ENCODE measurements at places on chromosomes 4 and X. TPM values are rescaled to one million over a fixed set of nuclear protein-coding genes. Genes with fewer than 3 reads are reported as not detected.
A peak's percentile ranks its signal among the peaks of the same experiment; 100 is the strongest.

DNA sequence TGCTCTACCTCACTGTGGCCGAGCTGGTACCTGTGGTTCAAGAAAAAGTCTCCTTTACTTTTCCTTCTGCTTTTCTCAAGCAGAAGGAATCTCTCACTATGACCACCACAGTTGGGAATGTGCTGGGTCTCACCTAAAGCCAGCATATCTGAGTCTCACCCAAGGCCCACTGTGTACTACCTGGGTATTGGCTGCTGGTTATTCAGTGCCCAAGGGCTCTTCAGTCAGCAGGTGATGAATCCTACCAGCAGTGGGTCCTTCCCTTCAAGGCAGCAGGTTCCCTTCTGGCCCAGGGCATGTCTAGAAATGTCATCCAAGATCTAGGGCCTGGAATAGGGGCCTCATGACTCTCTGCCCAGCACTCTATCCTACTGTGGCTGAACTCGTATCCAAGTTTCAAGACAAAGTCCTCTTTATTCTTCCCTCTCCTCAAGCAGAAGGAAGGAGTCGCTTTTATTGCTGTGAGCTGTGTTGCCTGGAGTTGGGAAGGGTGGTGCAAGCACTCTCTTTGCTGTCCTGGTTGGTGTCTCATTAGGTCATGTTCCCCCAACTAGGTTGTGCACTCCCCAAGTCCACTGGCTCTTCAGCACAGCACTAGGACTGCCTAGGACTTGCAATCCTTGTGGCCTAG is 6.1 kb downstream of the CXCL10 start:
- peak; percentile 25 for DNase-seq

- DNase-seq: no peak
Measured at GRCh38 chr4:5045097-5045496, 6.2 kb upstream of the STK32B start.

- DNase-seq: no peak
Measured at GRCh38 chr4:5037553-5038551, 13.4 kb upstream of the STK32B start.

- DNase-seq: no peak
Measured at GRCh38 chrX:95764972-95765451, 919.6 kb upstream of the DIAPH2 start.

DNA sequence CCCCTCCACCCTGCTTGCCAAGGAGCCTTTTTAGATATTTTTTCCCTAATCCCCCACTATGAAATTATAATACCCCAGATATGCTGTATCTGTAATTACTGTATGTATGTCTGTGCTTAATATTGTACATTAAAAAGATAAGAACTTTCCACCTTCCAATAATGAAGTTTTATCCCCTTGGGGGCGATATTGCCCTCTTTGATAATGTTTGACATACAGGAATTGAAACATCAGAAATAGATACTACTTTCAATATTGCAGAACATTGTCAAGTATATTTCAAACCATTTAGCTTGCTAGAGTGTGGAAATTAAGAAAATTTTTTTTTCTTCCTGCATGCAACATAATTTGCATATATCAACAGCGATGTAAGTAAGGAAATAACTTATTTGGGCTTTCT is 58.9 kb downstream of the NAF1 start:
- DNase-seq: no peak

DNA sequence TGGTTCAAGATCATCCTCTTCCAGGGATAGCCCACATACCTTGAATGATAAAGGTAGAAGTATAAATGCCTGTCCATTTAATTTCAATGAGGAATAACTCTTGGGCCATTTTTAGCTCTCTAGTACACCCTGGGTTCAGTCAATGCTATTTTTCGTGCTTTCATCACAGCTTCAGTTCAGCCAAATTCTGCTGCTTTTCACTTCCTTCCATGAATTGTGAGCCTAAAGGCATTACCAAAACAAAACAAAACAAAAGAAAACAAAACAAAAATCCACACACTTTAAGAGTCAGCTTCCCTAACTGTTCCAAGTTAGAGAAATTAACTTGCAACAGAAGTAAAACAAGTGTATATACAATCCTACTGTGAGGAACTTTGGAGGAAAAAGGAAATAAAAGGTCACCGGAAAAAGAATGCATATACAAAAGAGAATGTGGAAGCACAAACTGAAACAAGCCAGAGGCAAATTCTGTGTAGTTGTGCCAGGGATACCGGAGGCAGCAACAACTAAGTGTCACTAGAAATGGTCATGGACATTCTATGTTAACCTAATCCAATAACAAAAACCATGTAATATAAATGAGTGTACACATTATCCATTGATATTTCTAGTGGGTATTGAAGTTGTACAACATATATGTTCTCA is 423.1 kb downstream of the KCTD8 start:
- no peak for DNase-seq

- no peak for DNase-seq
Measured at GRCh38 chr4:183297675-183298074, 22.4 kb downstream of the CLDN22 start.

GRCh38 chr4:179467878-179468277 is 2025.6 kb upstream of the AGA start:
- no peak for DNase-seq

GRCh38 chrX:63128509-63128908 is 222.6 kb downstream of the SPIN4 start:
- DNase-seq: no peak

DNA sequence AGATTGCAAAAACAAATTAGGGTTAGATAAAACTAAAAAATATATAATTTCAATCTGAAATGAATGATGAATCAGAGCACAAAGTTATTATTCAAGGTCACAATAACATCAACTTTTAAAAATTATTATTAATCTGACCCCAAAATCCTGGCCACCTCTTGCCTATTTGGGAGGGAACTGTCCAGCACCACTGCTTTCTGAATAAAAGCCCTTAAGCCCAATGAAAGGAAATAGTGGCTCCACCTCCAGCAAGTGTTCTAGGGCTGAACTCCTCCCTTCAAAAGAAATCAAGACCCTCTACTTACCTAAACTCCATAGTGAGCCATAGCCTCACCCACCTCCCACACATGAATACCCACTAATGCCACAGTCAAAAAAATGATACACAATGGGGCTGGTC is 208.2 kb downstream of the PARM1 start:
- DNase-seq: no peak

- DNase-seq: no peak
Measured at GRCh38 chr4:172760512-172760911, 408.1 kb upstream of the GALNT7 start.

DNA sequence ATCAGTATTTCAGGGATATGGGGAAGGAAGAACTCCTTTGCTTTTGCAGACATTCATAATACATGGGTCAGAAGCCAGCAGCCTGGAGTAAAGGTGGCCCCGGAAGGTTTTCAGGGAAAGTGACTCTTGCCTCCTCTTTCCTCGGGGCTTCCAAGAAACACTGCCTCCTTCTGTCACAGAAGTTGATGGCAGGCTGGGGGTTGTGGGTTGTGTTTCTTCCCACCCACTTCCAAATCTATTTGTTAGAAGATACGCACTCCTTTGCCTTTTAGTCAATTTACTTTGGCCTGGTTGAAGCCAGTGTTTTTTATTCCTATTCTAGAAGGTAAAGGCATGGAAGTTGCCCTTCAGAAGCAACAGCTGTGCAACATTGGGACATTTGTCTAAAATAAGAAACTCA is 19.7 kb downstream of the KIT start:
- DNase-seq: no peak

GRCh38 chr4:114284629-114285028 is 305.2 kb upstream of the ARSJ start:
- no peak for DNase-seq

- DNase-seq: no peak
Measured at GRCh38 chrX:73765776-73766430, 202.9 kb downstream of the CHIC1 start.

DNA sequence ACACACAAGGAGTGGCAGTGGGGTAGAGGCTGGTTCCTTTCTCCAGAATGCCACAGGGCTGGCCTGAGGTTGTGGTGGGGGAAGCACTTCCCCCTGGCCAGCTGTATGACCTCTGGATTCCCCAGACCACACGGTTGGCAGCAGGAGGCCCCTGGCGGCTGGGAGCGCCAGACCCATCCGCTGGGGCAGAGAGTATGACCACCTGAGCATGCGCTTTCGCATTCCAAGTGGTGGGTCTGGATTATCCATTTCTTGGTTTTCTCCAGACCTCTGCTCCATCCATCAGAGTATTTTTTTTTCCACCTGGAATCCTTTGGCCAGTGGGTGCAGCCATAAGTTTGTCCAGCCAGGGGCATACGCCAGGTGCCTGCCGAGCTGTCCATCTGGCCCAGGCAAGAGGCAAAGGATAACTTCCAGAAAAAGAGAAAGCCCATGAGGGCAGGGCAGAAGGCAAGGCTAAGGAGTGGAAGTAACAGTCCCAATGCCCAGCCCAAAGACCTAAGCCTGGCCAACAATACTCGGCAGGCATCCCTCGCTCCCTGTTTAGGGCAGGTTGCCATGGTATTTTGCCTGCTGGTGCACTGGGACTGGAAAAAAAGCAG is 39.3 kb downstream of the NHSL2 start:
- DNase-seq: no peak

DNA sequence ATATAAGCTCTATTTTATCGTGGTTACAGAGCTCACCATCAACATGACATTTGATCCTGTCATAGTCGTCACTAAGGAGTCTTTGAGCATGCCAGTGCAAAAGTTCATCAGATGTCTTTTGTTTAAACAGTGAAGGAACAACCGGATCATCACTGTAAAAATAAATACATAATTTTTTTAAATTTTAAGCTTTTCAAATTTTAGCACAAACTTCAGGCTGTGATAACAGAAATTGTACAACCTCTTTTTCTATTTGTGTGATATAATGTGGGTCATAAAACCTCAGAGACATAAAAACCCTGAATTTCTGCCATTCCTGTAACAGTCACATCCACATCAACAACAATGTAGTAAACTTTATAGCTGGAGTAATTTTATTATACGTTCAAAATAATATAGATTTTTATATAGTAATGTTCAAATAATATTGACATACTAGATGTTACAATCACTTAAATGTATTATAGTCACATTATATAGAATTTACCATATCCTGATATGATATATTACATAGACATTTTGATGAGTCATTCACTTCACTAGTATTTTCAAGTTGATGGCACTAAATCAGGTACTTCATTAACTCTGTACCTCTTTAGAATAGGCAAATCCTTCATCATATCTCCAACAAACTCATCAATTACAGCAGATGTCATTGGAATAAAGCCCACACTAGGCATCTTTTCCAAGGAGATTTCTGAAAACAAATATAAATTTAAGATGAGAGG is 47.7 kb downstream of the DDX60L start:
- no peak for DNase-seq

GRCh38 chrX:69127466-69127865 is 37.8 kb downstream of the PJA1 start:
- DNase-seq: no peak

GRCh38 chr4:94803181-94803580 is 45.4 kb downstream of the BMPR1B start:
- DNase-seq: no peak

DNA sequence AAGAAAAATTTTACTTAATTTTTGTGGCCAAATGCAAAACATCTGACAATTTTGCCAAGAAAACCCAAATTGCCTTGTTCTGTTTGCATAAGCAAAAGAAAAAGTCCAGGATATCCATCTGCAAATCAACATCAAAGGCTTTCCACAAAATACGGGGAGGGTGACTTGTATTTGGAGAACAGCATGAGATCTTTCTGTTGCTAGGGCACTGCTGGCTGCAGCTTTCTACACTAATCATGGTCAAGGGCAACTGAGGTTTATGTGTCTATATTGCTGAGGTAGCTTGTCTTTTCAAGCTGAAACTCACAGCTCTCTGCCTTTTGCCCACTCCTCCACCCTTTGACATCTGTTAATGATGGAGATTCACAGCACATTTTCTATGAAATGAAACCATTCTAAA is 389.1 kb downstream of the NKX6-1 start:
- no peak for DNase-seq

DNA sequence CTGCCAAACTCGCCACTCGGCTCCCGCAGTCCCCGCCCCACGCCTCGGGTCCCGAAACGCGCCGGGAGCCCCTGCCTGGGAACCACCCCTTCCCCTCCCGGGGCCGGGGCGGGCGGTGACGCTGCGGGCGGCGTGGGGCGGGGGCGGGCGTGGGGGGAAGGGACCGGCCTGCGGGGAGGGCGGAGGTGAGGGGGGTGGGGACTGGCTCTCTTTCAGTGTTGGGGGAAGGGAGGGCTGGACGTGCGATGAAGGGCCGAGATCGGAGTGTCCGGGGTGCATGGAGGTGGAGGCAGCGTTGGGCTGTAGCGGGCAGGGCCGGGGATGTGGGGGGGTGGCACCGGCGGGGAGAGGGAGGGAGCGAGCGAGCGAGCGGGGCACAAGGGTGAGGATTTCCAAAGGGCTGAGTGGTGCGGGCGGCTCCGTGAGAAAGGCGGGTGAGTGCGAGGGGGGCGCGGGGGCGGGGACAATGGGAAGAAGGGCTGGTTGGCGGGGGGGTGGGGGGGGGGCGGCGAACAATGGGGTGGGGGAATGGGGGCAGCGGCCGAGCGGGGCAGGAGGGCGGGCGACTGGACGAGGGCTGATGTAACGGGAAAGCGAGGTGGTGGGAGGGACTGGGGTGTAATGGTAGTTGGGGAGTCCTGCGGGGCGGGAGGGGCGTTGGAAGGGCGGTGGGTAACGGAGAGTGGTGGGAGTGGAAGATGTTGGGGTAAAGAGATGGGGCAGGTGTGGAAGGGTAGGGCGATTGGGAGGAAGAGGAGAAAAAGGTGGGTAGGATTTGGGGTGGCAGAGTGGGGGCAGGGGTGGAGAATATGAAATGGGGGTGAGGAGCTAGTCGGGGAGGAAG is 578 bp downstream of the DCUN1D4 start:
- peak; percentile 93 for DNase-seq

GRCh38 chr4:26611885-26612284 is 28.0 kb downstream of the TBC1D19 start:
- DNase-seq: no peak

DNA sequence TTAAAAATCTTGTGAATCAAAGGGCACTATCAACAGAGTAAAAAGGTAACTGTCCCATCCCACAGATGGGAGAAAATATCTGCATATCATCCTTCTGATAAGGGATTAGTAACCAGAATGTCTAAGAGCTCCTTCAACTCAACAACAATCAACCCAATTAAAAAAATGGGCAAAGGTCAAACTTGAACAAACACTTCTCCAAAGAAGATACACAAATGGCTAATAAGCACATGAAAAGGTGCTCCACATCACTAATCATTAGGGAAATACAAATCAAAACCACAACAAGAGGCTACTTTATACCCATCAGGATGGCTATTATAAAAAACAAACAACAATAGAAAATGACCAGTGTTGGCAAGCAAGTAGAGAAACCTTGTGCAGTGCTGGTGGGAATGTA is 43.3 kb downstream of the TMEM165 start:
- DNase-seq: no peak

- no peak for DNase-seq
Measured at GRCh38 chr4:139603576-139604410, 47.8 kb upstream of the SETD7 start.

GRCh38 chrX:107566604-107567262 is 61.6 kb upstream of the PRPS1 start:
- DNase-seq: no peak

The TMEM144 gene
- total RNA-seq: 5.1 TPM

The MSX1 gene
- 20.8 TPM for total RNA-seq

The ZNF280C gene
- 4.7 TPM for total RNA-seq

The TMPRSS11D gene
- total RNA-seq: not detected

The ZFYVE28 gene
- 7.4 TPM for total RNA-seq

The GPR82 gene
- 0.19 TPM for total RNA-seq

The GRIA3 gene
- total RNA-seq: 4.9 TPM

The RNF175 gene
- not detected for total RNA-seq

The EIF2S3 gene
- 114 TPM for total RNA-seq
